GM12864 (cell line): ENCODE measurements at places on chromosomes 4 and X.

DNA sequence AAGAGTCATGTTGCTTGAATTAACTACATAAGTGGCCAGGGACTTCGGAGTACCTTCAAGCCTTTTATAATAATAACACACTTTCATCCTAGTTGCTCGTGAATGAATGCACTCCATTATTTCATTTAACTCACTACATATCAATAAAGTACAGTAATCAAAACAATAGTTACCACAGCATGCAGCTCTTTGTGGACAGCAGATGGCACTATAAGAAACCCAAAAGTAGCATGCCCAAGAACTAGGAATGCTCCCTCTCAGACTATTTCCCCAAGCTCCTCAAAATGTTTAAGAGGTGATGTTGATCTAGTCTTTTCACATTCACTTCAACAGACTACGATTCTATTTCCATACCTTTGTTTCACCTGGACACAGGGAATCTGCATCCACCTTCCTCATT lies 500.8 kb upstream of the DIAPH2 start:
- DNase-seq: no peak

GRCh38 chr4:185093603-185094002 lies 49.5 kb upstream of the SLC25A4 start:
- DNase-seq: no peak

GRCh38 chrX:35665311-35665710 lies 132.8 kb upstream of the MAGEB16 start:
- DNase-seq: no peak

DNA sequence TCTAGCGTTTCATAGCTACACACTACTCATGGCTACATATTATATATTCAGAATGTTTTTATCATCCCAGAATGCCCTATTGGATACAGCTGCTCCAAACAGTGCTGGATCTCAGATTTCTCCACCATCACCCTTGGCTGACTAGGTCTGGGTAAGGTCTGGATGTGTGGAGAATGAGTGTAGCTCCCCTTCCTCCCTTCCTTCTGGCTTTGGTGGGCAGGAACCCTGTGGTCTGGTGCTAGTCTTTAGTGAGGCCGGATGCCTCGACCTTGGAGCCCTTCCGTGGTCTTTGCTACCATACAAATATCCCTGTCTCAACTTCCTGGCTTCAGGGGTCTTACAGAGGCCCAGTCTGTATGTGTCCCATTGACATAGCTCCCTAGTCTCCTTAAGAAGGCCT lies 52.1 kb upstream of the KDR start:
- DNase-seq: no peak
